ENCODE measurements at places on chromosomes 5 and 9.

GRCh38 chr5:110957934-110958333 lies 113.6 kb upstream of the TSLP start:
- DNase-seq = no peak

GRCh38 chr5:88756953-88757352 lies 126.0 kb downstream of the MEF2C start:
- no peak for DNase-seq

GRCh38 chr5:9148242-9148641 lies 397.6 kb downstream of the SEMA5A start:
- no peak for DNase-seq

GRCh38 chr5:124001036-124001615 lies 489.1 kb downstream of the CSNK1G3 start:
- DNase-seq = no peak

DNA sequence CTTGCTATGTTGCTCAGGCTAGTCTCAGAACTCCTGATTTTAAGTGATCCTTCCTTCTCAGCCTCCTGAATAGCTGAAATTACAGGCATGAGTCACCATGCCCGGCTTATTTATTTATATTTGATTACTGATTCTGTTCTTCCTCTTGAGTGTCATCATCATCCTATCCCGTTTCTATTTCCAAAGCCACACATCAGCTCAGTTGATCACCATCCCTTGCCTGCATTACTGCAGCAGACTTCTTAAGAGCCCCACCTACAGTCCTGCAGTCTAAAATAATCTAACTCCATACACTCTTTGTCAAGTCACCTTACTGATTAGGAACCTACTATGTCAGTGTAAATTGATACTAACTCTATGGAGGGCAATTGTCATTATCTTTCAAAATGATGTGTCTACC lies 138.9 kb upstream of the RAI14 start:
- no peak for DNase-seq

DNA sequence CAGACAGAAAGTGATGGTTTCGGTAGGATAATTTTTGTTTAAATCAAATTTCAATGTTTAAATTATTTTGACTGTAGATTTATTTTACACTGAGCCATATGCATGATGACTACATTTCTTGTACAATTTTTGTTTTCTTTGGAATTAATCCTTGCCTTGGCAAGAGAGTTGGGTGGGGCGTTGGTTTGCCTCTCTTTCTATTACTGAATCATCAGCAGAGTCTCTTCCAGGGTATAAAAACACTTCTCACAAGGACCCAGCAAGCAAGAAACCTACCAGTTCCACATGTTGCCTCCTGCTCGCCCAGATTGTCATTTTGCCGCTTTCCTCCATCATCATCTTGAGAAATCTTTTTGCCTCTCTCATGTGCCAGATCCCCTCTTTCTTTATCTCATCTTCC lies 455.0 kb upstream of the DMAC1 start:
- no peak for DNase-seq

GRCh38 chr5:115709585-115709984 lies 83.7 kb upstream of the TMED7 start:
- no peak for DNase-seq

DNA sequence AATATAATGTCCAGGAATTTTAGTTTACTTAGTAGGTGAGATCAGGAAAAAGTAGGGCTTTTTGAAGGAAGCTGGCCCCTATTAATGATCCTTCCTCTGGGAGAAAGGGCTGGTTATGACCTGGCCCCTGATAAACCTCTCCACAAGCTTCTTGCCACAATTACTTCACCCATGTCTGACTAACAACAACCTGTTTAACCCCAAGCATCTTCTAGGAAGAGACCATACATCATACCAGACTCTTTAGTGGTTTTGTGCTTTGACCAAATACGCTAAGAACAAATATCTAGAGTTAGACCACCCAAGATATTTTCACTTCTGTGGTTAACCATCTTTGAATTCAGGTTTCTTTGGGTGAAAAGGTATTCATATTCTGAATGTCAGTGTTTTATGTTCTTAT lies 174.0 kb upstream of the SLC27A6 start:
- DNase-seq = no peak

All from hindlimb muscle (tissue), 1 donor.